ENCODE measurements at places on chromosomes 2 and 18.

DNA sequence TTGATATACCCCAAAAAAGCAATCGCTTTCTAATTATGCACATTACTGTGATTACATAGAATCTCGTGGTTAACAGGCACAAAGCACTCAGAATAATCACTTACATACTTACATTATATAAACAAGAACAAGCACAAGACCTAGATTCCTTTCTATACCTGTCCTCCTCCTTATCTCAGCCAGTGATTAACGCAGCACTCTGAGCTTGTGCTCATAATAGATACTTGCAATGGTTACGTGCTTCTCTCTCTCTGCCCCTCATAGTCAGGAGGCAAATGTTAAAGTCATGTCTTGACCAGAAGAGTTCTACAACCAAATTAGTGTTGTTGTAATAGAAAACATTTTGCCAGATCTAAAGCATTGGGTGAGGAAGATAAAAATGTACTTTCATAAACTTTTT, 342.2 kb upstream of the PKDCC start:
- no peak for DNase-seq

DNA sequence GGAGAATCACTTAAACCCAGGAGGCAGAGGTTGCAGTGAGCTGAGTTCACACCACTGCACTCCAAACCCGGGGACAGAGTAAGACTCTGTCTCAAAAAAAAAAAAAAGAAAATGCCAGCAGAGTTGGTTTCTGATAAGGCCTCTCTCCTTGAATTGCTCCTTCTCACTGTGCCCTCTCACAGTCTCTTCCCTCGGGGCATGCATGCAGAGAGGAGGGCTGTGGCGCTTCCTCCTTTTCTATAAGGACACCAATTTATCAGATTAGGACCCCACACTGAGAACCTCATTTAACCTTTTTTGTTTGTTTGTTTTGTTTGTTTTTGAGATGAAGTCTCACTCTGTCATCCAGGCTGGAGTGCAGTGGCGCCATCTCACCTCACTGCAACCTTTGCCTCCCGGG, 110.5 kb downstream of the ZFP36L2 start:
- DNase-seq: no peak

GRCh38 chr18:80127635-80128034, 18.6 kb downstream of the ADNP2 start:
- no peak for DNase-seq

DNA sequence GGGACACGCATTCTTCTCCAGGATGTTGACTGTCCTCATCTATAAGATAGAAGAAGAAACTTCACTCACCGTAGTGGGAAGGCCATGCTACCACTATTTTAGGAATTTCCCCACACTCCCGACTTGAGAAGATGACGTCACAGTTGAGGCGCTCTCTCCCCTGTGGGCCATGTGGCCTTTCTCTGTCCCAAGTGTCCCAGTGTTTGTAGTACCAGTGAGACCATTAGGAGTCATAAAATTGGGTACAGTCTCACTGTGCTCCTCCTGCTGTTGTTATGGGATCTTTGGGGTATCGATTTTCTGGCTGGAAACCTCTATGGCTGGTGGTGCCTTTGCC, 7.2 kb upstream of the SNTG2 start:
- no peak for DNase-seq

DNA sequence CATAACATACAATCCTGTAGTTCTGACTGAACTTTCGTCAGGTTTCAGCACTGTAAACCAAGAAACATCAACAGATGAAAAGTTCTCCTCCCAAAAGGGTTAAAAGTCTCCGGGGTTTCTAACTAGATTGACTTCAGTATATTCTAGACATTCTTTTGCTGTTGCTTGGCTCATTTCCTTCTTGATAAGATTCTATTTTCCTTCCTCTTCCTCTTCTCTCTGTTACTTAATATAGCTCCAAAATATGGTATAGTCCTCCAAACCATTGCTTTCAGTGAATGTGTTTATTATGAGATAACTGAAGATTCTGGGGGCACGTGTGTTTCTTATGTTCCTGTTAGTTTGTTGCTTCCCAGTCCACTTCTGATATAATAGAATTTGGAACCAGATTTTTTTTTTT, 46.4 kb upstream of the MAP4K3 start:
- DNase-seq: no peak

DNA sequence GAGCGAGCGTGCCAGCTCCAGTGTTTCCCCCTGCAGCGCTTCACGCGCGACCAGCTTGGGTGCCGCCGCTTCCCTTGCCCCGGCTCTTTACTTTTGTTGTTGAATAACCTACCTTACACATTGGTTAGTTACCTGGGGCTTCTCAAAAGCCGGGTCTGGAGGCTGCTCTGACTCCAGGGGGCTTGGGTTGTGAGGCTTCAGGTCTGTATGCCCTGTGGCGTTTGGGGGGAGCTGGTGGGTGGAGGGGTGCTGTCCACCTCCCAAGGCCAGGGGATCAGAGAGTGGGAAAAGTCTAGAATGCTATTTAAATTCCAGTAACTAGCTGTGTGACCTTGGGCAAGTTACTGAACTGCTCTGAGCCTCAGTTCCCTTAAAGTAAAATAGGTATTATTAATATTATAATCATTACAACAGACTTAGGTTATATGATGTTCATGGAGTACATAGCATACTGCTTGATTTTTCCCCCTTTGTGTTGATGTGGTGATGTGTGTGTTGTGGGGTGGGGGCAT, 770 bp downstream of the LYPD6B start:
- no peak for DNase-seq

GRCh38 chr2:65353927-65354326, 78.5 kb downstream of the SPRED2 start:
- DNase-seq: no peak

Measured in iPS DF 6.9 (cell line).